Adipocyte (in vitro differentiated cells): ENCODE measurements at places on chromosomes 7 and 10.

DNA sequence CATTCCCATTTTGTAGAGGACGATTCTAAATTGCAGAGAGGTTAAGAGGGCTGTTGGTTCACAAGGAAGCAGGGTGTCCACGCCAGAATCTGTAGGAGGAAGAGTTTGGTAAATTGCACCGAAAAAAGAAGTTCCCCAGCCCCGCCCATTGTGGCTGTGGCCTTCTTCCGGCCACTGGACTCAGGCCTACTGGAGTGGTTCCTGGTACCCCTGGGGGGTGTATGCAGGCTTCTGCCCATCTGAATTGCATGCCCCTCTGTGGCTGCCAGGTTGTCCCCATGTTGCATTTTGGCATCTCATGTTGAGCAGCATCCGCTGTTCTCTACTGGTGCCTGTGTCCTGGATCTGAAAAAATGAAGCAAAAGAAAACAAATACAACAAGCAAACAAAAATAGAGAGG lies 234.2 kb downstream of the WDR11 start:
- DNase-seq, result no peak

DNA sequence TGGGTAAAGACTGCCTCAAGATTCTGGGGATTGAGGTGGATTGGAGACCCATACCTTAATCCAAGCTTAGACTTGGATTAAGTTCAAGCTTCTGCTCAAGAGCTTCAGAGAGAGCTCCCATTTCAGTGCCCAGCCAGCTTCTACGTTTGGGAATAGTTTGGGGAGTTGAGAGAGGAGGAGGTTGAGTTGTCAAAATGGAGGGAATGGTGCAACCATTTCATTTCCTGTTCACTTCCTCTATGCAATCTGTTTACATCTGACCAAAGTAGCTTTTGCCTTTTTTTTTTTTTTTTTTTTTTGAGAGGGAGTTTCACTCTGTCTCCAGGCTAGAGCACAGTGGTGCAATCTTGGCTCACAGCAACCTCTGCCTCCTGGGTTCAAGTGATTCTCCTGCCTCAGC lies 65.8 kb downstream of the ENTPD1 start:
- DNase-seq, result no peak

DNA sequence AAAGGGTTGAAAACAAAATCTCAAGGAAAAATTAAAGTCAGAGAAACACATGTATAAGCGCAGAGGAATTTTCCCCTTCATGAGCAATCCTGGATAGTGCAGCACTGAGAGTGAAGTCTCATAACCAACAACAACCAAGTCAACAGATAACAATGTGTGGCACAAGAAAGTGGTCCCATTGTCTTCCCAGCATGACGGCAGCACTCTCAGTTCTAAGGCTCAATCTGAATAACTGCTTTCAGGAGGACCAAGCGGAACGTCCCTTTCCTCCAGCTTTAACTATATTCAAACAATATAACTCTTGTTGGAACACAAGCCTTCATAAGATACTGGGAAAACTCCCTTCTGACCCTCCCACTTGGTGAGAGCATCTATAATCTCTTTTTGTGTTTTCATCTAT lies 137.9 kb downstream of the RAPGEF5 start:
- DNase-seq, result no peak

DNA sequence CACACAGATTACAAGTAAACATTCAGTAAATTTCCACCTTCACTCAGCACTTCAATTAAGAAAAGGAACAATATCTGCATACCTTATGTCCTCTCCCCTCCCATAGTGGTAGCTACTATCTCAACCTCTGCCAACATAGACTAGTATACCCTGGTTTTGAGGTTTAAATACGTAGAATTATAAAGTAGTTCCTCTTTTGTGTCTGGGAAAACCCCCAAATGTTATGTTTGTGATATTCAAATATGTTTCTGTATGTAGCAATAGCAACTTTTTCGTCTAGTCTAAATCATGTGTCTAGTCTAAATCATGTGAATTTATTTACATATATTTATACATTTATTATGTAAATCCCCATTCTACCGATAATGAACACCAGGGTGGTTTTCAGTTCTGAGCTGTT lies 13.2 kb upstream of the CAMK2B start:
- DNase-seq, result no peak

DNA sequence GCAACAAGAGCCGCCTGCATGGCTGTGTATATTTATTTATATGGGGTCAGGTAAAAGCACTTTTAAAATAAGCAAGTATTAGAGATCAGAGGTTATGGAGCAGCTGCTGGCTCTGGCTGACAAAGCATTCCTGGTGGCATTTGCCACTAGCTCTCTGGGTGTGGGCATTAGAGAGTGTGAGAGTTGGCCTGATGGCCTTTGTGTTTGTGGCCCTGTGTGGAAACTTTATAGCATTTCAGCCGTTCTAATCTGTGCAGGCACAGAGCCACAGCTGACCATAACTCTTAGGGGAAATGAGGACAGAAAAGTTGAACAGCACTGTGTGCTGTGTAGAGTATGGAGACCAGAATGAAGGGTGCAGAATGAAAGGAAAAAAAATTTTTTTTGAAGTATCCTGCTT lies 118.9 kb downstream of the AUTS2 start:
- no peak for DNase-seq
